ENCODE measurements at places on chromosomes 2 and 18.
A peak's percentile ranks its signal among the peaks of the same experiment; 100 is the strongest.

DNA sequence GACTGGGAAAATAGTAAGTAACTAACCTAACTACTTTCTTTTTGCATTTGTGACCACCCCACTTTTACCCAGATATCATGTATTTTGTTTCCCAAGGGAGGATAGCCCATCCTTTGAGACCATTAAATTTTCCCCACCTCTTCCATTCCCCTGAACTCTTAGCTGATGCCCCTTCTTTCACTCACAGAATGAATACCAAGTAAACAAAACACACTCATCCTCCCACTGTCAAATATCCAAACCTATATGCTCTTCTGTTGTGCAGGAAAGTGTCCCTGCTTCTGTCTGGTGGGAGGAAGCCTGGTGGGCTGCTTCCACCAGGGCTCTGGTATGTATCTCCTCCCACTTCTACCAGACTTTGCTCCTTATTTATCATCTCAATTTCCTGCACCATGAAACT is 64.6 kb upstream of the PARD3B start:
- DNase-seq = no peak

DNA sequence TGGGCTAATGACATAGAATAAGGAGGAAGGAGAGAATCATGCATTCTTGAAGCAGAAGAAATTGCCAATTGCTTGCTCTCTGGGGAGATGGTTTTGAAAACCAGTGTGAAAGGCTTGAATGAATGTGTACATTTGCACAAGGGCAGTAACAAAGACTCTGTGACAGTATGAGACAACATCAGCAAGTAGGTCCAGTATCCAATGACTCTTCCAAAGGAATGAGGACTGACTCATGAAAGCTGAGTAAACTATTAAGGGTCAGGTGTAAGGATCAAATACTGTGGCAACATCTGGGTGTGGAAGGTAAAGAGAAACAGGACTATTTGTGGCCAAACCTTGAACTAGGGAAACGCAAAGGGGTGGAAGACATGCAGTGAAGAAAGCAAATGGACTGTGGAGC is 886.0 kb upstream of the CHAC2 start:
- DNase-seq = no peak

DNA sequence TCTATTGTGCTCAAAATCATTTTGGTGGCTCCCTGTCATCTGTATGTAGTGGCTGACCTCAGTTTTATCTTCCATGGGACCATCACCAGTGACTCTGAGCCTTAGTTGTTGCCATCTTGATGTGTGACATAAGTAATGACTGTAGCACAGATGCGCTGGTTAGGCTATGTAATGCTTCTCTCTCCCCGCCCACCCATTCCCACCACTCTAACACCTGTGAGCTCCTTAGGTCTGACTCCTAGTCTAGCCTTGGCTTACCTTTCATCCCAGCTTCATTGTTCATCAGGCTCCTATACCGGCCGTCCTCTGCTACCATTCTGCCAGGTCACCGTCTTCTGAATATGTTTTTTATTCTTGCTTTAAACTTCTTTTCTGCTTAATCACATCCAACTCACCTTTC is 17.2 kb downstream of the MYO1B start:
- DNase-seq = no peak

- DNase-seq = no peak
These were observed 59.0 kb downstream of the TPGS2 start for GRCh38 chr18:36769611-36770314.

DNA sequence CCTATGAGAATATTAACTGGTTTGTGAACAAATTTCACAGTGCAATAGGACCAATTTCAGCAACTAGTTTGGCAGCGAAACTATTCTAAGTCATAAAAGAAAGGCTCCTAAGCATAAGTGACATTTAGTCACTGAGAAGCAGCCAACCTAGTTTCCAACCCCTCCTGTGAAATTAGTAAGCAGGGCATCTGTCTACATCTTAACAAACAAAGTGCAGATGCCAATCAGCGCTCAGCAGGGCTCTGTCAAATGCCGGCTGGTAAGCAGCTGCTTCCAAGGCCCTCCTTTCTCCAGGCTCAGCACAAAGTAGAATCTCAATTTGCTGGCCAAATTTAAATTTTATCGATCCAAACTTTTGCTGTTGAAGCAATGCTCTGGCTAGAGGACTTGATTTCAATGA is 124.7 kb downstream of the ICOS start:
- DNase-seq = no peak

DNA sequence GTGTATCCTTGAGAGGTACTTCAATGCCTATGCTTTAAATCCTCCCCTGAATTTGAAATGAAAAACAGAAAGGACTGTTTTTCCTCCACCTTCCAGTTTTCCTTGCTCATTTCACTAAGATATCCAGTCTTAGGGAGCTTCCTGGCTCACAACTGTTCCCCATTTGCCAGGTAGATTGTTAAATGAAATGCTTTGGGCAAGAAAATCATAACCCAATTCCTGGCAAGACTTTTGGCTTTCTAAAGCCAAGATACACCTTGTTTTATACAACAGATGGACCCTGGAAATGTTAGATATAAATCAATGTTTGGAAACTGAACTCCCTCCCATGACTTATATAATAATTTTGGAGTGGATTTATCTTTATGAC is 3.6 kb upstream of the CHMP3 start:
- DNase-seq = no peak

- no peak for DNase-seq
These were observed 44.5 kb downstream of the COL3A1 start for GRCh38 chr2:189018631-189019030.

GRCh38 chr2:20429528-20429927 is 17.3 kb upstream of the RHOB start:
- DNase-seq = no peak

GRCh38 chr2:47270421-47270820 is 115.3 kb upstream of the STPG4 start:
- DNase-seq = no peak

DNA sequence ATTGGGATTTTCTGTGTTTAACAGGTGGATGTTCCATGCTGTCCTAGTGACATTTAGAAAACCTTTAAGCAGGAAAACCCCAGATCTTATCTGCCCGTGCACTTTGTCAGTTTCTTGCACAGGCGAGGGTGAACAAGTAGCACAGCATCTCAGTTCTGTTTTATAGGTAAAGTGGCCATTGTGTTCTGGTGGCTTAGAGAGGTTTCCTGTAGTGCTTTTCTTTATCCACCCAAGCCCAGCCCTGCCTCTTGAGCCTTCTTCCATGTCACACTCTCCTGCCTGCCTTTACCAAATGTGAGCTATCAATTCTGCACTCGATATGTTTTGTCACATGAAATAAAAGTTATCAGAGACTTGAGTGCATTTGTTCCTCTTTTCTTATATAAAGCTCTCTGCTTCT is 135.3 kb upstream of the NOSTRIN start:
- DNase-seq = no peak

GRCh38 chr2:166074430-166074829 is 53.4 kb downstream of the SCN1A start:
- DNase-seq = no peak

DNA sequence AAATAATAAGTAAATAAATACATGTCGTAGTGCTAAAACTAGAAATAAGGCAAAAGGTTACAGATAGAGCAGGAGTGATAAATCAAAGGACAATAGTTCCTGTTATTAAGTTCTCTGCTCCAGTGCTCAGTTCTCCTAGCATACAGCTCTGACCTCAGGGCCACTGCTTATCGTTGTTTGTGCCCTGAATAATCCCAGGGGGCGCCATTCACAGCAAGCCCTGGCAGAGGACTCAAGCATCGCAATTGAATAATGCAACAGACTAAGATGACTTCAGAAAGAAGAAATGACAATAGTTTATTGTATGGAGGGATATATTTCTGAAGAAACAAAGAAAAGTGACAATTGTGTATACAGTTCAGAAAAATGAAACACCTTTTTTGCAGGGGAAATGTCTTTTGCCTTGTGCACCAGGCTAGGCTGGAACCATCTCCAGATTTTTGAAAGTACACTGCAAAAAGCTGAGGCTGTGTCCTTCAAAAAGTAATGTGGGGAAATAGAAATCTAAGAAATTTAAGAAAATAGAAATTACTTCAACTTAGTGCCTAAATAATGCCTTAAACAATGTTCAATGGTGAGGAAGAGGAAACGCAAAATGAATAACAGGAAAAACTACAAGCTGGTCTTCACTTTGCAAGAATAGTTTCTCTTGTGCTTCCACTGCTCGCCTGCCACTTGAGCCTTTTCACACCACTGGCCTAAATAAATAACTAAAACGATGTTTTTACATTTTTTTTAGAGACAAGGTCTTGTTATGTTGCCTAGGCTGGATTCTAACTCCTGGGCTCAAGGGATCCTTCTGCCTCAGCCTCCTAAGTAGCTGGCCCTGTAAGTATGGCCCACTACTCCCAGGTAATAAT is 19.0 kb upstream of the CCNYL1 start:
- DNase-seq = peak; percentile 35

DNA sequence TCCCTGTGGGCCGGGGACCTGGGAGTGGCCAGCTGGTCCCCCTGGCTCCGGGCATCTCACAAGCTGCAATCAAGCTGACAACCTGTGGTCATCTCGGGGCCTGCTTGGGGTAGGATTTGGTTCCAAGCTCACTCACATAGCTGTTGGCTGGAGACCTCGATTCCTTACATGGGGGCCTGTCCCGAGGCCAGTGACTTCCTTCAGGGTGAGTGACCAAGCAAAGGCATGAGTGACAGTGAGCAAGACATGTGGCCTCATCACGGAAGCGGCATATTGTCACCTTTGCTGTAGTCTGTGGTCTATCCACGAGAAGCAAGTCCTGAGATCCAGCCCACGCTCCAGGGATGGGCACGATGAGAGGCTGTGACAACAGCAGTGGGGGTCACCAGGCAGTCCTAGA is 131.4 kb upstream of the ID2 start:
- no peak for DNase-seq

- DNase-seq = no peak
These were observed 503 bp downstream of the GTF3C3 start for GRCh38 chr2:196798980-196799379.

GRCh38 chr2:215973954-215974699 is 39.2 kb downstream of the MREG start:
- DNase-seq = peak; percentile 20

- DNase-seq = no peak
These were observed 22.8 kb downstream of the ATP8B1 start for GRCh38 chr18:57780318-57780705.

DNA sequence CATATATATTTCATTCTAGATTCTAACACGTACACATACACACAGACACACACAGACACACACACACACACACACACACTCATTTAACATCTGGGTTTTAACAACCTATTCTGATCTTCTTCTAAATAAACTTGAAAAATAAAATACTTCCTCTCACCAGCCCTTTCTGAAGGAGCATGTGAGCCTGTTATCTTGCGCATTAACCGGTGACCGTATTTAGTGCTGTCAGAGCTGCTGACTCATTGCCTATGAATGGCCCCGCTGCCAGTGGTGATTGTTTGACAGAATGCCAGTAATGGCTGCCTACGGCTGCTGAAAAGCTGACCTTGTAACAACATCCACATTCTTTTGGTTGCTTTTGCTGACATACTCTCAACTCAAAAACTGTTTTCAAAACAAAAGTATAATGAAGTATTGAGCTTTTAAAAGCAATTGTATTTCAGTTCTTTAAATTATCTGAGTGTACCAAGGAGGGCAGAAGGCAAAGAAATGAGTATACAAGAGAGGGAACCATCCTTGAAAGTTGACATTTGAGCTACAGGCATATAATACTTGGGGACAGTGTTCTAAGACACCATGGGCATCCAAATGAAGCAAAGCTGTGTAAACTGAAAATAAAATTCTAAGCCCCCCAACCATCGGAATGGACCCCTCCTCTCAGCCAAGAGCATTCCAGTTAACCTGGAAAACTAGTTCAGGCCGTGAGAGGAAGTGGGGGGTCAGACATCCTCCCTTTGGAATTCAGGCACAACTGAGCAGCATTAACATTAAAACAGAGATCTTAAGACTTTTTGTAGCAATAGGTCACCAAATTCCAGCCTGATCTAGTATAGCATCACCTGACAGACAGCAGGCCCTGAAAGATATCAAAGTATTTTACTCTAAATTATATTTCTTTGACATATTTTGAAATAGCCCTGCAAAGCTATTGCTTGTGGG is 50.2 kb upstream of the DTNA start:
- peak; percentile 20 for DNase-seq

DNA sequence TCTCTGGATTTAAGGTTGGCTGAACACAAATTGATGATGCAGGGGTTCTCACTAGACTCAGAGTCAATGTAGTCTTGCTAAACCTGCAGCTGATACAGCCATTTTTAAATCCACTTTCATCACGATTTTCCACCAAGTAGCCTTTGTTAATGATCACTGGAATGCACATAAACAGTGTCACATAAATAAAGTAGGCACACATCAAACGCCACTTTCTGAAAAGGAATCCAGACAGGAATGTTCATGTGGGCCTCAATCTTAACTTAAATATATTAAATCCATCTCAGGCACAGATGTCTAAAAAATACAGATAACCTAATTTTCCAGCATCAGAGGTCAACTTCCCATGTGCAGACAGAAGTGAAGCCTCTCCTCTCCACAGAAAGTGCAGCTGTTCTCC is 58.3 kb downstream of the LAMA1 start:
- DNase-seq = no peak

DNA sequence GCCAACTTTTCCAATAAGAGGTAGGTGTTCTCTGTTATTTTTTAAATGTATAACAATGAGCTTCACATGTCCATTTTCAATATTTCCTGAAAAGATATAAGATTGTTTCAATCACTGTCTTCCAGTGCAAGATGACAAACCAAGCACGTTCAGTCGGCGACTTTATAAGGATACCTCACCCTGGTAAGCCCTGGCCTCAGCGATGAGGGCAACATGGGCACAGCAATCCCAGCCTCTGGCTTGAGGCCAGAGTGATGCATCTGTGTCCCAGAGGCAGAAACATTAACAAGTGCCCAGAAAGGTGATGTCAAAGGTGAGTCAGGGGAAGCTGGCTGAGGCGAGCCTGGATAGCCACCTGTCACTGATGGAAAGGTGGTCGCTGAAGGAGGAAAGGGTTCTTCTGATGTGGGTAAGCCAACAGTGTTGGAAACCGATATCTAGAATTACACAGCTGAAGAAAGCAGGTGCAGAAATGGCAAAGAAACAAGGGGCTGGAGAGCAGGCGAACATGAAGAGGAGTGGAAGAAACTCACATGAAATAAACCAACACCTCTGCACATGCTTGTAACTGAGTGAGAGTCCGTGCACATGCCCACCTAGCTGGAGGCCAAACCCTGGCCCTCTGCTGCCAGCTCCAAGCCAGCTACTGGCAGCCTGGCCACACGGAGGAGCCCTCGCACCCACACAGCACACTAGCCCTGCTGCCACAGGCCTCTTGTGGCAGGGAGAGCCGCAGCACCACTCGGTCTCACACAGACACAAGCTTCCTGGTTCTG is 65.5 kb downstream of the FBXO15 start:
- DNase-seq = peak; percentile 27

GRCh38 chr2:37809525-37809924 is 115.6 kb upstream of the RMDN2 start:
- DNase-seq = peak; percentile 40

GRCh38 chr2:120995152-120995551 is 259.5 kb downstream of the GLI2 start:
- DNase-seq = no peak

DNA sequence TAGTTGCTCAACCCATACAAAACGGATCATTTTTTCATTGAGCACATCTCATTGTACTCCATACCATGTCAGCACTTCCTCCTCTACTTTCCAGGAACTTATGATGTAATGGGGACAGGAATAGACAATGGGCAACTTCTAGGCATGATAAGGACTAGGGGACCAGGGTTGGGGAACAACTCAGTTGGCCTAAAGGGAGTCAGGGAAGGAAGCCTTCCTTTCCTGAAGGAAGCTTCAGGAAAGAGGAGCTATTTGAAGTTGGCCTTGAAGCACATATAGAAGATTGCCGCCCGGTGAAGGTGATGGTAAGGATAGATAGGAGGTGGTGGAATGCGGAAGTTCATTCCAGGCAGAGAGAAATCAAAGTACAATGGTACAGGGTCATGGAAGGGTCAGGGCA is 283.9 kb downstream of the SLC8A1 start:
- no peak for DNase-seq
